ENCODE measurements at places on chromosomes 13 and 19.

DNA sequence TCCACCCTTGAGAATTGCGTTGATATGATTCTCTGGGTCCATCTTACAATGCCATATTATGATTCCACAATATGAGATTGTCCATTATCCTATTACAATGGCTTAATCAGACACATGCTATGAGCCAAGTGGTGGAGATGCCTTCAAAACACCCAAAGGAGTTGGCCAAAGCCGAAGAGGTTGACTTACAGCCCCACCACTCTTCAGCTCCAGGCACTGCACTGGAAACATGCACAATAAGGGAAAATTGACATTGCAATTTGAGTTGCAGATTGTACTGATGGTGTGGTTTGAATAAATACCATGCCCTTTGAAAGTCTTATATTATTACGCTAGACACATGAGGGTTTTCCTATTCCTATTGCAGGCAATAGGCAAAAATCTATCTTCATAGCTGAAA, 75.4 kb upstream of the TNFSF11 start:
- DNase-seq: no peak

DNA sequence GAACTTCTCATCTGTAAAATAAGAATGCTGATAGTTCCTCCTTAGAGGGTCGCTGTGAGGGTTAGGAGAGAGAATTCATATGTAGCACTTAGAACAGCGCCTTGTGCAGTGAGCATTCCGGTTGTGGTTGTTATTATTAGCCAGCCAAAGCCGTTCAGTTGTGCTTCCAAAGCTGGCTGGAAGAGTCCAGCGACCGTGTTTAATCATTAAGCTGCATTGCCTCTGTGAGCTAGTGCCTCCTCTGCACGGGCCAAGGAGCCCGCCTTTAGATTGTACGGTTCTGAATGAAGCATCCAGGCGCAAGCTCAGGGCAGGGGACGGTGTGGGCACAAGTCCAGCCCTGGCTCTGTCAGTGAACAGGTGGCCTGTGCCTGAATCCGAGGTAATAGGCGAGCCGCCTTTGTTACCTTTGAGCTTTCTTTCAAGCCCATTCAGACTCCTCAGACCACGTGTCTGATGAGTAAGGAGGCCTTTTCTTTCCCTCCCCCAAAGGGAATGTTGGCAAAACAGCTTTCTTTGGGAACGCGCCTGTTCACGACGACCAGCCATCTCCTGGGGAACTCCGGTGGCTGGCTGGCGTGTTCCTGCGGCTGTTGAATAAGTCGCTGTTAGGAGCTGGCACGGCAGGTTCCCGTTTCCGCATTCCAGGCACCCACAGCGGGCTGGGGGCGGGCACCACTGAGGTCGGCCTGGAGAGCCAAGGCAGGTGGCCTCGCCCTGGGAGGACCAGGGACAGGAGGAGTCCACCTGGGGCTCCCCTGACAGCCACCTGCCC, 25.1 kb downstream of the SIPA1L3 start:
- DNase-seq: peak; percentile 16

DNA sequence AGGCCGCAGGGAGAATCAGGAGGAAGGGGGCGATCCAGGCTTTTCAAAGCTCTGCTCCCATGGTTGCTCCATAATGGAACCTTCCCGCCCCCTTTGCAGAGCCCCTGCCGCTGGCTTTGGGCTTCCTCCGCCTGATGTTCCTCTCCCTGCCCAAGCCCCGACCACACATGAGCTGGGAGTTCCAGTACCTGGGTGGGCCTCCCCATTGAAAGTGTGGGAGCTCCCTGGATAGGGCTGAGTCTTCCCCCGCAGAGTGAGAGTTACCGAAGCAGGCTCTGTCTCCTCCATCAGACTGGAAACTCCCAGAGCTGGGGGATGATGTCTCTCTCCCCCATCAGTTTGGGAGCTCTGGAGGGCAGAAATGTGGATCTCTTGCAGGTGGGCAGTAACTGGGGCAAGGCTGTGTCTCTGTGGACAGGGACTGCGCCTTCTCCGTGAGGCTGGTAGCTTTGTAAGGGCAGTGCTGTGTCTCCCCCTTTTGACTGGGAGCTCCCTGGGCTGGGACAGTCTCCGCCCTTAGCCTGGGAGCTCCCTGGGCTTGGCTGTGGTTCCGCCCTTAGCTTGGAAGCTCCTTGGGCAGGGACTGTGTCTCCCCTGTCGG, 722 bp downstream of the DCAF15 start:
- DNase-seq: peak; percentile 21

DNA sequence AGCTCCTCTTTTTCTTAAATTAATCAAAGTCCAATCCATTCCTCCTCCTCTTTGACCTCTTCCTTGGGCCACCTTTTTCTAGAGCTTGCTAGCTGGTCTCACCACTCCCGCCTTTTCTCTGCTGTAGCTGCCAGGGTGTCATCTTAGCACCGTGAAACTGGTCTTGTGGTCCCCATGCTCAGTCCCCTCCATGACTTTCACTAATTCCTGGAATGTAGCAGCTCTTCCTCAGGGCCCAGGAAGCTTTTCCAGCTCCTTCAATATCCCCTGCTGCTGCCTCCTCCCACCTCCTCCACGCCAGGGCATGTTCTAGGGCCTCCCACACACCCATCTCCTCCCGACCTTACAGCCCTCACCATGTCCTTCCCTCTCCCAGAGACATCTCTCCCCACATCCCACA, 222.2 kb downstream of the MYO16 start:
- no peak for DNase-seq

- DNase-seq: no peak
Observed at GRCh38 chr19:54572696-54573311, 786 bp upstream of the LILRA2 start.
